AG04449 (cell line): ENCODE measurements at places on chromosomes 13 and 19.

DNA sequence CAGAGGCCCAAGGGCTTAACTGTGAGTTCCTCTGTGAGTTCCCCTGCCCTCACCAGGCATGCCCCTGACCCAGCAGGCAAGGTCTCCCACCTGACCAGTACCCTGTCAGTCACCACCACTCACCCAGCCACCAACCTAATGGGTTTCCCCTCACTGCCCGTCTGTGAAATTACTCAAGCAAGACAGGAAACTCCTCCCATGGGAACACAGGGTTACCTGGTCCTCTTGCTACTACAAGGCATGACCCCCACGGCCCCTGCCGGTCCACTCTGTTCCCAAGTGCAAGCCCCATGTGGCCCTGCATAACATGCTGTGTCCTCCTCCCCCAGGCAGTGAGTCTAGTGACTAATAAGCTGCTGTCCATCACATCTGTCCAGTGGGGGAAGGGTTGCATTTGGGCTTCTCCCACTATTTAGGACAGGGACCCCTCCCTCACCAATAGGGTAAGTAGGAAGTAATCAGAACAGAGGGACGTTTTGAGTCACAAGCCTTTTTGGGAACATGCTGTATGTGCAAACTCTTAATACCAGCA lies 8.0 kb upstream of the DHRS12 start:
- DNase-seq, result no peak

- DNase-seq, result no peak
Observed at GRCh38 chr19:32041681-32042292, 303.6 kb upstream of the ZNF507 start.

- no peak for DNase-seq
Observed at GRCh38 chr19:33306853-33307792, 4.8 kb upstream of the CEBPA start.

DNA sequence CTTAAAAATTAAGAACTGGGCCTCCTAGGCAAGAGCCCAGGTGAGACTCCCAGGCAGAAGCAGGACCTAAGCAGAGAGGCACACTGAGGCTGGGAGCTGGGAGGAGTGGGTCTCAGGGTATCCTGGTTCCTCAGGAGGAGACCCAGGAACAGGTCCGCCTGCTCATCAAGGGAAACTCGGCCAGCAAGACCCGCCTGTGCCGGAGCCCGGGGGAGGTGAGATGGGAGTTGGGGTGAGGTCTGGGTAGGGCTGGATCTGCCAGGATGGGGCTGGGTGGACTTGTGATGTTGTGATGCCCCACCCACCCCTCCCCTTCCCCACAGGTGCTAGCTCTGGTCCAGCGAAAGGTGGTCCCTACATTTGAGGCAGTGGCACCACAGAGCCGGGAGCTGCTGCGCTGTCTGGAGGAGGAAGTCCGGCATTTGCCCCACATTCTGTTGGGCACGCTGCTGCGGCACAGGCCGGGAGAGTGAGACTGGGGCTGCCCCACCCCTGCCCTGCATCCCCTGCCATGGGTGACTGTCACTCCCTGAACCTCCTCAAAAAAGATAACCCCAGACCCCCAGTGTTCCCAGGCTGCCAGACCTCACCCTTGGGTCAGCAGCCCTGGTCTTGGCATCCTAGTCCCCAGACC lies 6.9 kb downstream of the HAUS5 start:
- DNase-seq, result no peak

DNA sequence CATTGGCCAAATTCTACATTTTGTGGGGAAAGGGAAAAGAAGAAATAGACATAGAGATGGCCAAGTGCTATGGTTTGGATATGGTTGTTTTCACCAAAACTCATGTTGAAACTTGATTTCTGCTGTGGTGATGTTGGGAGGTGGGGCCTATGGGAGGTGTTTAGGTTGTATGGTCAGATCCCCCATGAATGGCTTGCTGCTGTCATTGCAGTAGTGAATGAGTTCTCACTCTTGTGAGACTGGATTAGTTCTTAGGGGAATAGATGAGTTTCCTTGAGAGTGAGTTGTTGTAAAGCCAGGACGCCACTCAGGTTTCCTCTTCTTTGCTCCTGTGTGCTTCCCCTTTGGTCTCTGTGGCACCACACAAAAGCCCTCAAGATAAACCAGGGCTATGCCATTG lies 242.6 kb upstream of the RFC3 start:
- DNase-seq, result no peak

DNA sequence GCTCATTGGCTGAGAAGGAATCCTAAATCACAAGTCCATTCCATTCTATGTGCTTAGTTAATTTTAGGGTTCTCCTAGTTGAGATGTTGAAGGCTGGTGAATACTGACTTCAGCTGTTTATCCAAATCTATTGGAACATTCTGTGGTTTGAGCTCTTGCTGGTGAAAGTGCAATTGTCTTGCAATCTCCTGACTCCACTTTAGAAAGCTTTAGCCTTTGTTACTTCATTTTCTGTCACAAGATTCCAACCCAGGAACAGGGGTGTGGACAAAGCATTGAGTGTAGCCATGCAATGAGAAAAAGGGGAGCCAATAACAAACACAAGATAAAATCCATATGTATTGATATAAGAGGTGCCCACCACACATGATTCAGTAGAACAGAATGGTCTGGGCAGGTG lies 15.0 kb downstream of the CEACAM21 start:
- DNase-seq, result no peak

DNA sequence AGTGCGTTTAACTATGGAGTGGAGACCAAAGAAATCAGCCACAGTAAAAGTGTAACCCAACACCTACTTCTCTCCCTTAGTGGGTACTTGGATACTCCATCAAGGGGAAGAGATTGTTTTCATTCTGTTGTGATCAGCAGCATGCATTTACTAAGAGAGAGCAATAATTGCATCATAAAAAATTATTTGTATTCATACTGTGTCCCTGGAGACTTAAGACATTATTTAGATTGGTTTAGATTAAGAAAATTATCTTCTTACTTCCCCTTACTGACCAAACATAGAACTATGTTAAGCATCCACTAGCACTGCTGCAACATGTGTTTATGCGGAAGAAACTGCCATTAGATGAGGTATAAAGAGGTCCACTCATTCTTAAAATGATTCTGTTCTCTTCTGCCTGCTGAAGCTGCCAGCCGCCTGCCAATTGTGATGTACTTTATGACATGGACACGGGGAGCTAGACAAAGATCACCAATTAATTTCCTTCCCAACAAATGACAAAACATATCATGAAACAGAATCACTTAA lies 738.5 kb downstream of the DIAPH3 start:
- DNase-seq, result peak; percentile 88

GRCh38 chr19:18849838-18850400 lies 18.2 kb downstream of the UPF1 start:
- DNase-seq, result no peak

GRCh38 chr19:50328224-50328872 lies 829 bp downstream of the KCNC3 start:
- DNase-seq, result no peak

GRCh38 chr19:42366673-42367072 lies 23.4 kb downstream of the CNFN start:
- no peak for DNase-seq

- DNase-seq, result no peak
Observed at GRCh38 chr13:28394422-28394821, 100.5 kb downstream of the FLT1 start.

GRCh38 chr19:45171211-45171623 lies 6.8 kb downstream of the TRAPPC6A start:
- no peak for DNase-seq

DNA sequence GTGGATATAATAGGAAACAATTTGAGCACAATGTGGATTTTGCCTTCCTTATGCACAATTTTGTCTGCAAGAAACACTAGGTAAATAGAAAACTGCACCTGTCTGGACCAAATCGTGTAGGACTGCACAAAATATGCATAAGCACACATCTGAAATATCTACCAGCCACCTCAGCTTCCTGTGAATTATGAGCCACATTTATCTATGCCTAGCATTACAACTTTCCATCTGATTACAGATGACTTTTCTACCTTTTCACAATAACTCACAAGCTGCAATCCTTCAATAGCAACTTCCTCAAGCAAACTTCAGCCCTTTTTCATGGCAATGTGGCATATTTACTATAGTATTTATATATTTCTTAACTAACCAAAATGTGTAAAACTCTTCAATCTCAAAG lies 5.7 kb upstream of the RFX2 start:
- no peak for DNase-seq

- no peak for DNase-seq
Observed at GRCh38 chr13:40341096-40341471, 325.4 kb downstream of the FOXO1 start.

DNA sequence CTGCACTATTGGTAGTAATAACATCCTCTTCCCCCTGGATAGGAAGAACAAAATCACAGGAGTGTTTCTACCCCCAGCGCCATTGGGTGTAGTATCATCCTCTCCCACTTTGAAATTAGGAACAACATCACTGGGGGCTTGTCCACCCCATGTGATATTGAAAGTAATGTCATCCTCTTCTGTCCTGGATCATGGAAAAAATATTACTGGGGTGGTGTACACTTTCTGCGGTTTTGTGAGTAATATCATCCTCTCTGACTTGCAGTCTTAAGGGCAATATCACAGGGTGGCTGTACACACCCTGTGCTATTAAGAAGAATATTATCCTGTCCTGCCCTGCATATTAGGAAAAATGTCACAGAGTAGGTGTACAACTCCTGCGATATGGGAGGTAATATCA lies 4.9 kb upstream of the RGCC start:
- DNase-seq, result no peak

DNA sequence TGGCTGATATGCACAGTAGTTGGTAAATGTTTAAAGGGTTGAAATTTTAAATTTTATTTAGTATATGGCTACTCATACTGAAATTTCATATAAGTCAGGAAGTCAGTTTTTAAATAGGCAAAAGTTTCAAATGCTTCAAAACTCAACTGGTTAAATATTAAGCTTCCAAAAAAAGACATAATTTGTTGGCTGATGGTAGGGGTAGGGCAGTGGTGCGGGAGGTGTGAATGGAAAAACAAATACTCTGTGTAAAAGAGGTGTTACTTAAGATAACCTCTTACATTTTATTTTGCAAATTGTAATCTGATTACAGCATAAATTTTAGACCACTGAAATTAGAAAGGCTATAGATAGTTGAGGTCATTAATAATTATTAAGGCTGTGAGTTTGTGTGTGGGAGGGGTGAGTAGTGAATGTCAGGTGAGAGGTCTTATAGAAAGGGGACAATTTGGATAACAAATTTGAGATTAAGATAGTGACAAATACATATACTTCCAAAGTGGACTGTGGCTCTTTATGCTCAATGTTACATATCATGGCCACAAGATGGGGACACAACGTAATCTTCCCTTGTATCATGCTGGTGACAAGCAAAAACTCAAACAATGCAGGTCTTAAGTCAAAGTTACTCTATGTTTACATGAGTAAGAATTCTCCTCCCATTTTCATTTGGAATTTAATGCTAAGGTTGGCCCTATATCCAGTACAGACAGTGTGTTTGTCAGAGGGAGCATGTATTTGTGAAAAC lies 36.6 kb upstream of the OXGR1 start:
- DNase-seq, result no peak

- no peak for DNase-seq
Observed at GRCh38 chr13:91072486-91072885, 275.0 kb upstream of the MIR17HG start.

DNA sequence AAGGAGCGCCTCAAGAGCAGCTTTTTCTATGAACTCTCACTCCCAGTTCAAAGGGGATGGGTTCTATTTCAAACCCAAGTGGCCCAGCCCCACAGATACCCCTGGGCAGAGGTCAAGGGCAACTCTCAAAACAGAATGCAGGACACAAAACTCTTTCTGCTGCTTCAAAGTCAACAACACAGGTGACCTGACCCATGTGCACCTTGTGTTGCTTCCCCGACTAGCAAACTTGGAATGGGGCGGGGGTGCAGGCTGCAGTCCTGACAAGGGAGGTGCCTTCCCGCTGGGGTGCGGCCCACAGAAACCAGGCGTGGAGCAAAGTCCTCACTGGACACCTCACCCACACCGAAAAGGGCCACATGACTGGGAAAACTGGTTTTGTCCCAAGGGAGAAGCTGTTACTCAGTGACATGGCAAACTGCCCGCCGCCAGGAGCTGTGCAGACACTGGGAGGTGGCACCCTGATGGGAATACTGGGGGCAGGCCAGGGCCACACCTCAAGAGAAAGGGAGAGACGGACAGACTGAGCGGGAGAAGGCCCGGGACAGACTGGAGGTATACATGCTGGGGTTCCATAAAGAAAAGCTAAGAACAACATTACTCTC lies 17.4 kb downstream of the ZC3H4 start:
- no peak for DNase-seq

DNA sequence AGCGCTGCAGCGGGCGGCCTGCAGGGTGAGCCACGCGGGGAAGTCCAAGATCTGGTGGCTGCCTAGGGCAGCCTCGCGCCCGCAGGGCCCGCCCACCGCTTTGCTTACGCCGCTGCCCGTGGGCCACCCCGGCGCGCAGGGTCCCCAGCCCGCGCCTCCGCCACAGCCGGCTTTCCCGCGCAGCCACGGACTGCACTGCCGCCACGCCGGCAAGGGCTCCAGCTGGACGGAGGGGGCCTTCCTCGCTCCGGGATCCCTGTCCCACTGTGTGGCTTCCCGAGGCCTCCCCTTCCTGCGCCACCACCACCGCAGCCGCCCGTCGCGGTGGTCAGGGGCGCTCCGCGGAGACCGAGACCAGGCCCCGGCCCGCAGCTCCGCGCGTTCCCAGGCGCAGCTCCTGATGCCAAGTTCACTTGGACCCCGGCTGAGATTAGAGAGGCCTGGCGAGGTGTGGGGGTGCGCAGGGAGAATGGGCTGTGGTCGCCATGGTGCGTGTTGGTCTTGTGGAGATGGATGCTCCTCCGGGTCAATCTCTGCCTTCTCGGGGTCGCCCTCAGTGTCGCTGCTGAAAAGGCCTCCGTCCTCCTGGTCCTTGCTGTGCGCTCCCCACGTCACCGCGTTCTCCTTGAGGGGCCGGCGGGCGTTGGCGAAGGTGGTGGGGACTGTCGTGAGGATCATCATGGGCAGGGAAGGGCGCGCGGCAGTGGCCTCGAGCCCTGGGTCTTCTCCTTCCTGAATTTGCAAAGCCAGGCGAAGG lies 17.9 kb upstream of the RNF17 start:
- no peak for DNase-seq

DNA sequence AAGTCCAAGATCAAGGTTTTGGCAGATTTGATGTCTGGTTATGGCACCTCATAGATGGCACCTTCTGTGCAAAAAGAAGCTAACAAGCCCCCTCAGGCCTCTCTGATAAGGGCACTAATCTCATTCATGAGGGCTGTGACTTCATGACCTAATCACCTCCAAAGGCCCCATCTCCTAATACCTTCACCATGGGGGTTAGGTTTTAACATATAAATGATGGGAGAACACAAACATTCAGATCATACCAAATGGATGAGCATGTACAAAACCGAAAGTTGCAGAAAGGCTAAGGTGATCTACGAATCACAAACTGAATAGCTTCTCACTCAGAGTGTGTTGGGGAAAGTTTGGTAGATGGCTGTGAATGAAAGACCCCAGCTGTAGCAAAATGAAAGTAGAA lies 217.4 kb downstream of the TBC1D4 start:
- DNase-seq, result no peak
